ENCODE measurements at places on chromosomes 4 and X.

DNA sequence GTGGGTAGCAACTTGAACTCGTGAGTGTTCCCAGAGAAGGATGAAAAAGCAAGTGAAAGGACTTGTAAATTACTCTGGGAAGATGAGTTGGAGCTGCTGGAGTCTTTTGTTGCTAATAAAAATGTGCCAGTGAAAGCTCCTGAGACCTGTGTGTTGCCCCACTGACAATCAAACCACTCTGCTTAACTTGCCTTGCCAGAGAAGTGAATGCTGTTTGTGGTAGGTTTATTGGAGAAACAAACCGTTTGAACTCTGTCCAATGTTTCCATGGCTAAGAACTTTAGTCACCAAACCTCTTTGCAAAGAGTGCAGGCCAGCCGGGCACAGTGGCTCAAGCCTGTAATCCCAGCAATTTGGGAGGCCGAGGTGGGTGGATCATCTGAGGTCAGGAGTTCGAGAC is 586.9 kb downstream of the PCDH7 start:
- no peak for DNase-seq

DNA sequence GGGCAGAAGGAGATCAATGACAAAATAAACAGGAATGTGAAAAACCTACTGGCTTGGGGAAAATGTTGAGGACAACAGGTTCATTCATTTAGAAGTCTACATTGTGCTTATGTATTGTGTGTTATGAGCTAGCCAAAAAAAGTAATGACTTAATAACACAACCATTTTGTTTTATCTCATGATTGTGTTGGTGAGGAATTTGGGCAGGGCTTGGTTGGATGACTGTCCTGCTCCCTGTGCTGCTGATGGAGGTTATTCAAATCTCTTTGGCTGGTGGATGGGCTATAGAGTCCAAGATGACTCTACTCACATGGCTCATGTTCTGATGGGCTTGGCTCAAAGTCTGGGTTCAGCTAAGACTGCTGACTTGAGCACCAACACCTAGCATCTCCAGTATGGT is 116.3 kb downstream of the HS3ST1 start:
- no peak for DNase-seq

DNA sequence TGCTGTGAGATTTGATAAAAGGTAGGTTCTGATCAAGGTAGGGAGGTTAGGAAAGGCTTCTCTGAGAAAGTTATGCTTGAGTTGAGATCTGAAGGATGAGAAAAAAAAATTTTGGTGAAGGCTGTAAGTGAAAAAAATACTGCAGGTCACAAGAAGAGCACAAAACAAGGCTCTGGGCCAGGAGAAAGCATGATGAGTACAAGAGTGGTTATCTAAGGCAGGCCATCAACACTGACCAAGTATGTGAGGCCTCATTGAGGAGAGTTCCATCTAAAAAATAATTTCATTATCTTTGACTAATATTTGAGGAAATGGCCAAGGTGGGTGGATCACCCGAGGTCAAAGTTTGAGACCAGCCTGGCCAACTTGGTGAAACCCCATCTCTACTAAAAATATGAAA is 71.6 kb upstream of the SLC4A4 start:
- no peak for DNase-seq

- no peak for DNase-seq
Measured at GRCh38 chr4:13484749-13485221, 645 bp upstream of the RAB28 start.

GRCh38 chrX:135651647-135652295 is 61.7 kb upstream of the CT45A1 start:
- no peak for DNase-seq

All from B cell (primary cell).